ENCODE measurements at places on chromosomes 2 and 18.

DNA sequence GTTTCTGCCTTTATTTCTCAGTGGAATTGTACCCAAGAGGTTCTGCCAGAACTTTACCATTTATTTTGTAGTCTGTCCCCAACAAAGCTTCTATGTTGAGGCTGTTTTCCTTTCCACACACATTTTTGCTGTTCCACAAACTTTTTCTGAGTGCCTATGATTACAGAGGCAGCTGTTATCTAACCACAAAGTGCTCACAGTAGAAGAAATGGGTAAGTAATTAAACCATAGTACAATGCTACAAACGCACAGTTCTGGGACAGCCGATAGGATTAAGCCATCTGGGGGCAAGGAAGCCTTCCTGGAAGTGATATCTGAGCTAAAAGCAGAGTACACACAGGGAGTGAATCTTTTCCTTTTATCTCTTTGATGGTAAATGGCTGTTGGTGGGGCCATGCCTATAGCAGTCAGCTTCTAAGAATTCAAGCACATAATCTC, 3.9 kb upstream of the MGAT4A start:
- no peak for DNase-seq
- no peaks in the 10 kb centered on the region for H3K36me3 ChIP-seq
- no peaks in the 10 kb centered on the region for H3K27me3 ChIP-seq
- no peak overlapping the region for H3K4me3 ChIP-seq

- no peak for DNase-seq
- H3K4me1 ChIP-seq = no peaks in the 10 kb centered on the region
- no peak overlapping the region for H3K27ac ChIP-seq
- no peaks in the 10 kb centered on the region for H3K36me3 ChIP-seq
- no peak overlapping the region for H3K4me3 ChIP-seq
- H3K27me3 ChIP-seq = no peaks in the 10 kb centered on the region
Observed at GRCh38 chr2:144445196-144445595, 74.7 kb downstream of the ZEB2 start.

GRCh38 chr2:8638327-8638726, 43.5 kb upstream of the ID2 start:
- no peaks in the 10 kb centered on the region for H3K4me1 ChIP-seq
- H3K4me3 ChIP-seq = no peak overlapping the region
- no peak for DNase-seq
- no peaks in the 10 kb centered on the region for H3K36me3 ChIP-seq
- no peak overlapping the region for H3K27ac ChIP-seq
- no peaks in the 10 kb centered on the region for H3K27me3 ChIP-seq

GRCh38 chr2:154952346-154952980, 254.0 kb downstream of the KCNJ3 start:
- H3K4me1 ChIP-seq = no peaks in the 10 kb centered on the region
- H3K4me3 ChIP-seq = no peak overlapping the region
- DNase-seq = no peak
- no peak overlapping the region for H3K27ac ChIP-seq
- H3K27me3 ChIP-seq = no peaks in the 10 kb centered on the region
- H3K36me3 ChIP-seq = no peaks in the 10 kb centered on the region

GRCh38 chr2:145321344-145321743, 801.4 kb upstream of the ZEB2 start:
- no peak overlapping the region for H3K27ac ChIP-seq
- H3K4me1 ChIP-seq = no peaks in the 10 kb centered on the region
- no peak for DNase-seq
- no peaks in the 10 kb centered on the region for H3K27me3 ChIP-seq

DNA sequence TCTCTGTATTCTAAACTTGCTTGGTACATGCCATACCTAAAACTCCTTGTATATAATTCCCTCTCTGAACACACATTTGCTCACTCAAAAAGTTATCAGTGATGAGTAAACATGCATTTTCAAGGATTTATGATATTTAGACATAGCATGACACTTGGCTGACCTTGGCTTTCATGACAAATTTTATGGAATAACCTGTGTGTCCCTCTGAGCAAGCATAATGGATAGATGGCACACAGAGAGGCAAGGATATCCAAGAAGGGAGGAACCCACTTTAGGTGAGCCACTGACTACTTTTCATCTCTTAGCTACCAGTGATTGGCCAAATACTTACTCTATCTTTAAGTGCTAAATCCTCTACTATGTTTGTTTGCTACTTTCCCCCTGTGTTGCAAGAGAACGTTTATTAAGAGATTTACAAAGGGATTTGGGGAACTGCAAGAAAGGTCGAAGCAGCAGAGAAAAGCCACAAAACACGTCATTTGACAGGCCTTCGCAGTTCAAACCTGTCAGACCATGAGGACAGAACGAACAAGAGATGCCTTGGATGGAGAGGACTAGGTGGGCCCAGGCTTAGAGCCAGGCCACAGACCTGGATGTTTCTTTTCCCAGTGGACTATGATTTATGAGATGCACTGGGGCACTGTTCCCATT, 379.9 kb downstream of the NBAS start:
- no peaks in the 10 kb centered on the region for H3K27me3 ChIP-seq
- peaks cover 15% of the 10 kb centered on the region for H3K4me1 ChIP-seq
- no peak for DNase-seq
- H3K36me3 ChIP-seq = peaks cover 7% of the 10 kb centered on the region

- no peak overlapping the region for H3K4me3 ChIP-seq
- H3K36me3 ChIP-seq = no peaks in the 10 kb centered on the region
- H3K27ac ChIP-seq = no peak overlapping the region
- peaks cover 5% of the 10 kb centered on the region for H3K27me3 ChIP-seq
- peaks cover 8% of the 10 kb centered on the region for H3K4me1 ChIP-seq
Observed at GRCh38 chr2:27170581-27171337, 22.0 kb downstream of the TCF23 start.

GRCh38 chr18:54774981-54775665, 53.2 kb upstream of the RAB27B start:
- H3K27me3 ChIP-seq = no peaks in the 10 kb centered on the region
- H3K27ac ChIP-seq = no peak overlapping the region
- DNase-seq = no peak
- H3K36me3 ChIP-seq = no peaks in the 10 kb centered on the region
- H3K4me3 ChIP-seq = no peak overlapping the region

- peaks cover 34% of the 10 kb centered on the region for H3K27me3 ChIP-seq
- peaks cover 3% of the 10 kb centered on the region for H3K4me1 ChIP-seq
- H3K36me3 ChIP-seq = no peaks in the 10 kb centered on the region
- DNase-seq = no peak
- no peak within 1 kb of the TSS for H3K4me3 ChIP-seq
- no peak within 1 kb of the TSS for H3K27ac ChIP-seq
Observed at GRCh38 chr2:149038442-149039212, at the start of gene LYPD6B. LYPD6B (plus strand) TSS chr2:149038699; CDS start chr2:149130949, 92,250 bp downstream.

DNA sequence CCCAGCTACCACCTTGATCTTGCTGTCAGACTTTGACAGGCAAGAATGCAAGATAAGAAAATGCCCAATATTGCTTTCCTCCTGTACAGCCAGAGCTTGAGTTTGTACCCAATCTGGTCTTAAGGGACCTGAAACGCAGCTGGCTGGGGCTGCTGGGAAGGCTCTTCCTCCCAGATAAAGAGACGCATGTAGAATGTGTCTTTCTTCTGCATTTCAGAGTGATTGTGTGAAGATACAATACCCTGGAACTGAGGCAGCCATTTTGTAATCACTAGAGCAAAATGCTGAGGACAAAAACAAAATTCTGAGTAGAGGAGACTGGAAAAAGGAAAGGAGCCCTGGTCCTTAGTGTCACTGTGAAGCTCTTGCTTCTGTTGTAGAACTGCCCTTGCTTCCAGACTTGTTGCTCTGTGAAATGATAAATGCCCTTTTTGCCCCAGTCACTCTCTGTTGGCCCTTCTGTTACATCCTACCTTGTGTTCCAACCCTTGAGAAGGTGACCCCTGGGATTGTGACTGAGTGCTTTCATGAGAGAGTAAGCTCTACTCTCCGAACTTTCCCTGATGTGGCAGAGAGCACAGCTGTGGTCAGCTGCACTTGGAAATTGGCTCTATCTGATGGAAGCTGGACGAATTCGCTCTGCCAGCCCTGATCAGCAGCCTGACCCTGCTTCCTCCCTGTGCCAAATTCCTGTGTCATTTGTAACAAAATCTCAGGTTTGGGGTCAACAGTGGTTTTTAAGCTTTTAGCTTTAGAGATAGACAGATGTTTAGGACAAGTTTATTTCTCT, 137.4 kb upstream of the RBMS1 start:
- no peak for DNase-seq
- no peaks in the 10 kb centered on the region for H3K4me1 ChIP-seq
- H3K27me3 ChIP-seq = no peaks in the 10 kb centered on the region

DNA sequence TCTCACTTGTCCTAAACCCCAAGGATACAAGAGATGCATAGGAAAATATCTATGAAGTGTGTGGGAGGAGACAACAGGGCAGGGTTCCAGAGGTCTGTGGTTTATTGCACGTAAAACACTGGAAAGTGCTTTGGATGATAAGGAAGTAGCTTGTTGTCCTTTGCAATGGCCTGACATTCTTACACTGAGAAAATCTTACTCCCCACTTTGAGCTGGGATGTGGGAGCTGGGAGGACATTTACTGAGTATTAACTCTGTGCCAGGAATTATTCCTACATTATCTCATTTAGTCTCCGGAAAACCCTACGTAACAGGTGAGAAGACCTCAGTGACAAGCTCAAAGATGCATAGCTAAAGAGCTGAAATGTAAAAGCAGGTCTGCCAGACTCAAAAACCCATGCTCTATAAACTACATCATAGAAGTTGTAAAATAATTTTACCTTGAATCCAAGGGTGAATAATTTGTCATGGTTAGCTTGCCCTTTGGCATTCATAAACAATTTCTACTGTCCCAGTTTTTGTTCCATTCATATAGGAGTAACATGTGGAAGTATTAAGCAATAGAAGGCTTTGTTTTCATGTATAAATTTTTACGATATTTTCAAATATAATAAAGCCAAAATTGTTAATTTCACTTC, 9.2 kb upstream of the GALNT3 start:
- DNase-seq = no peak
- H3K4me1 ChIP-seq = no peaks in the 10 kb centered on the region
- no peaks in the 10 kb centered on the region for H3K36me3 ChIP-seq
- no peaks in the 10 kb centered on the region for H3K27me3 ChIP-seq
- no peak overlapping the region for H3K4me3 ChIP-seq

DNA sequence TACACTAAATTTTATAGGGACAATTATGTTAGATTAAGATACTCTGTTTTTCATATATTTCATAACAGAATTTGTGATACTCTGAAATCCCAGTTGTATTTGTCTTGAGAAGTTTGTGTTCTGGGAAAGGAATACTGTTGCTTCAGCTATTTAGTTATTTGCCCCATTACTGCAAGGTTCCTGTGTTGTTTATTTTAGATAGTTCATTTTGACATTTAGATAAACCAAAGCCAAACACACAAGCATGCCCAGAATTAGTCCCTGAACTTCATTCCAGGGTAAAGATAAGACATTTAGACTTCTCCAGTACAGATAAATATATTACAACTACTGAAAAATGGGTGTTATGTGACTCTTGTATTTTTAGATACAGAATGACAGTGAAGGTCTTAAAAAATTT, 74.7 kb downstream of the BMPR2 start:
- H3K27ac ChIP-seq = no peak overlapping the region
- H3K4me1 ChIP-seq = no peaks in the 10 kb centered on the region
- H3K4me3 ChIP-seq = no peak overlapping the region
- DNase-seq = no peak

DNA sequence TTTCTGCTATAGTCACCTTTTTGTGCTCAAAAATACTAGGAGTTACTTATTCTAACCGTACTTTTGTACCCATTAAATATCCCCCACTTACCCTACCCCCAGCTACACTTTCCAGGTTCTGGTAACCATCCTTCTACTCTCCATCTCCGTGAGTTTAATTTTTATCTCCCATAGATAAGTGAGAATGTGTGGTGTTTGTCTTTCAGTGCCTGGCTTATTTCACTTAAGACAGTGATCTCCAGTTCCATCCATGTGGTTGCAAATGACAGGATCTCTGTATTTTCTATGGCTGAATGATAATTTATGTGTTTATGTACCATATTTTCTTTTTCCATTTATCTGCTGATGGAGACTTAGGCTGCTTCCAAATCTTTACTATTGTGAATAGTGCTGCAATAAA, 323.3 kb downstream of the ZNF804A start:
- H3K4me1 ChIP-seq = no peaks in the 10 kb centered on the region
- no peaks in the 10 kb centered on the region for H3K36me3 ChIP-seq
- H3K27ac ChIP-seq = no peak overlapping the region
- H3K27me3 ChIP-seq = no peaks in the 10 kb centered on the region

DNA sequence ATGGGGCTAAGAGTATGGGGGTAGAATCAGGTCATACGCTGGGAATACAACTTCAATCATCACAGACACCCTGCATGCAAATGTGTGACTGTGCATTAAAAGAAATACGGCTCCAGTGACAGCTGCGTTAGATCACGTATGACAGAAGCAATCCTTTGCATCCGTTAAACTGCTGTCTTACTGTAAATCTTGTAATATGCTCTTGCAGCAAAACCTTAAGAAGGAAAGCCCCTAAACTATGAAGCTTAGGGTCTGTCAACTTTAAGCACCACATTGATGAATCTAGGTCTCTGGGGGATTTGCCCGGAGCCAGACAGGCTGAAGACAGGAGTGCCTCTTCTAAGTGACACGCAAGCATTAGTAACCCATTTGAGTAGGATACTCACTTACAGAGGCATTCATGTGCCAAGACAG, 84.7 kb upstream of the EML6 start:
- H3K27me3 ChIP-seq = no peaks in the 10 kb centered on the region
- H3K36me3 ChIP-seq = peaks cover 93% of the 10 kb centered on the region
- H3K27ac ChIP-seq = no peak overlapping the region
- H3K4me1 ChIP-seq = peaks cover 8% of the 10 kb centered on the region

DNA sequence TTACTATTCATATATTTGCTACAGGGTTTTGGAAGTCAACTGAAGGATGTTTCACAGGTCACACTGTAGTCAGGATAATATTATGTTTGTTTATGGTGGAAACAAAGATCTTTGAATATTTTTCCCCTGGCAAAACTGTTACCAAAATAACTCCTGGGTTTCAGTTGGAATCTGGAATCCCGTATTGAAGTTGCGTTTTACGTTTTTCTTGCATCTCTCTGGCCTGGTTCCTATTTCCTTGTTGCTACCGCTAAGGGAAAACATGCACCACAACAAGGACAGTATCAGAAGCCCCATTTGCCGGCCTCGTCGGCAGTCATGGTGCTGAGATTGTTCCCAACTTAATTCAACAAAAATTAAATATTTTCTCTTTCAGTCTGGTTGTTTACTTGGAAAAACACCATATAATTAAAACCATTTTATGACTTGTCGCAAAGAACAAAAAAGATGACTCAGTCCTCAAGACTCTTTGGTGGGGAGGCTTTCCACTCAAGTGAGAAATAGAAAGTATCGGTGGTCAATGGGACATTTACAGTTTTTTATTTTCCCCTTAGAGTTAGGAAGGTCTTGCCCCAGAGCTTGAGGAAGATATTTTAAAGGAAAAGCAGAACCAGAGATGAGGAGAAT, 42.3 kb downstream of the EN1 start:
- no peaks in the 10 kb centered on the region for H3K36me3 ChIP-seq
- no peak overlapping the region for H3K4me3 ChIP-seq
- DNase-seq = no peak
- peaks cover 26% of the 10 kb centered on the region for H3K27me3 ChIP-seq

DNA sequence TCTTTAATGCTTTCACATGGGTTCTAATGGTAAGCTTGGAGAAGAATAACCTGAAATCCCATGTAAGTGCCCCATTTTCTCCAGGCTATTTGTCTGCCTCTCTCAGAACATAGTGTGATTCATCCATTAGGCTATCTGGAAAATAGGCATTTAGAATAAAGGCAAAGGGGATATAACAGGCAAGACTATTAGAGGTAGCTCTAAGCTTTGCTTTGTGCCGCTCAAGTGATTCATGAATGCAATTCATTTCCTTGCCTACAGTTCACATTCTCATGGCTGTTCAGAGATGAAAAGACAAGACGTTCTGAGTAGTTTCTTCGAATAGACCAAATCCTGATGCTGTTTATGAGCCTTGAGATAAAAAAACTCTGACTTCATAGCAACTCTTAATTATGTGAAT, 101.7 kb downstream of the ANKRD44 start:
- H3K27me3 ChIP-seq = no peaks in the 10 kb centered on the region
- H3K4me1 ChIP-seq = peaks cover 89% of the 10 kb centered on the region
- H3K27ac ChIP-seq = peak overlapping the region; percentile 86
- no peak for DNase-seq
- H3K4me3 ChIP-seq = no peak overlapping the region
- peaks cover 9% of the 10 kb centered on the region for H3K36me3 ChIP-seq
